NCI-H1092 (cell line): ENCODE measurements at places on chromosomes 5 and 9.

- no peak for DNase-seq
Measured at GRCh38 chr9:37938121-37938891, 34.4 kb upstream of the SLC25A51 start.

GRCh38 chr9:133158695-133159094, 5.0 kb downstream of the GBGT1 start:
- DNase-seq: no peak

GRCh38 chr5:135505973-135506372, 29.8 kb downstream of the NEUROG1 start:
- no peak for DNase-seq

DNA sequence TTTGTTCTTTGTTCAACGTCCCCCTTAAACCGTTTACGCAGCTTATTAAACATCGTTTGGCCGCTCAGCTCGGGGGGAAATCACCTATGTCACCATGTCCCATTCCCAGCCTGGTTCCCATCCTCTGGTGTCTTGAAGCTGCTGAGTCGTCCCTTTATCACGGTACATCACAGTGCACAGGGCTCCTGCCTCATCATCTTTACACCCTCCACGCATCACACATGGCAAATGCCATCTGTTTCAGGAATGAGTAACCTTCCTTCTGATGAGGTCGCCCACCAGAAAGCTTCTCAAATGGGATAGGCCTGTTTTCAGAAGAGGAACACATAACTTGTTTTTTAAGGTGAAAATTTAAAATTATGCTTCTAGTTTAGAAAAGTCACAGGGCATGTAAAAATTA, 7.9 kb upstream of the LHX6 start:
- DNase-seq: no peak

DNA sequence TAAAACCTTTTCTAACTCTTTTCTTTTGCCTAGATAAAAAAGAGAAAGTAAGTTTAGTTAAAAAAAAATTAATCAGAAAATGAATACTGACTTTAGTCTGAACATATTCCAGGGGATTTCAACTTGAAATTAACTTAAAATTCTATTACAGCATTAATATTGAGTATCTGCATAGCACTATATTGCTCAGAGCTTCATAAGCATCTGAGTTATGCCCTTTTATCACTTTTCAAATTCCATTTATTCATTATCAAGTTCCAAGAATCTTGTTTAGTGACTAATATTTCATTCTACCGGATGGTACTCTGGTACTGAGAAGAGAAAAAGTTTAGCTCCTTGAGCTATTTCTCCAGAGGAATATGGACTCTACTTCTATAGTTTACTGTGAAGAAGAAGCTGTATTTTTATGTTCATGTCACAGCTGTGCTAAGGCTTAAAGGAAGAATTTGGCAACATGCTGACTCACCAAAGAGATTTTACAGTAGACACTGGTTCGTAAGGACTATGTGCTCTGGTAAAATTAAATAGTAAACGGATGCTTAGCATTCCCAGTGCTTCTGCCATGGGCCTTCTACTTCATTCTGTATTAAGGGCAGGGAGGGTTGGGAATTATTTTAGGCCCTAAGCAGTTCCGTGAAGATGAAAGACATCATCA, 285.2 kb upstream of the SEMA6A start:
- no peak for DNase-seq

- DNase-seq: no peak
Measured at GRCh38 chr9:89888677-89889076, 283.9 kb downstream of the GADD45G start.

DNA sequence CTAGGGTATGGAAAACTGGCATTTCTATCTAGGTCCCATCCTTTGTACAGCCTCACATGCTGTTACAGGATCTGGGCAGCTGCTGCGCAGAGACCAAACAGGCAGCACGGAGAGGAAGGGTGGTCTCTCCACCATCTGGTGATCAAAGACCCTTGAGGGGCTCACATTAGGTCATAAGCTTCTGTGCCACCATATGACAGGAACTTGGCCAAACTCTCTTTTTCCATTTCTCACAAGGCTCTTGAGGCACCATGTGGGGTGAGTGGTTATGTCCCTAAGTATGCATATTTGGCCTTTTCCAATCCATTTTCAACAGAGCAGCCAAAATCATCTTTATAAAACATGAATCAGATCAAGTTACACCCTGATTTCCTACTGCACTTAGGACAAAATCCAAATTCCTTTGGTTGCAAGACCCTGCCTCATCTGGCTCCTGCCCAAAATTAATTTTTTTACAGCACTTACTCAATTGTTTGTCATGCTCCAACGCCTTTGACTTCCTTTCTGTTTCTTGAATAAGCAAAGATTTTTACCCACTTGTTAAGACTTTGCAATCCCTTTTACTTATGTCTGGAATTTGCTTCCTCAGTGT, 730.0 kb downstream of the MAT2B start:
- DNase-seq: no peak

- no peak for DNase-seq
Measured at GRCh38 chr5:62256161-62257019, 49.6 kb upstream of the KIF2A start.

DNA sequence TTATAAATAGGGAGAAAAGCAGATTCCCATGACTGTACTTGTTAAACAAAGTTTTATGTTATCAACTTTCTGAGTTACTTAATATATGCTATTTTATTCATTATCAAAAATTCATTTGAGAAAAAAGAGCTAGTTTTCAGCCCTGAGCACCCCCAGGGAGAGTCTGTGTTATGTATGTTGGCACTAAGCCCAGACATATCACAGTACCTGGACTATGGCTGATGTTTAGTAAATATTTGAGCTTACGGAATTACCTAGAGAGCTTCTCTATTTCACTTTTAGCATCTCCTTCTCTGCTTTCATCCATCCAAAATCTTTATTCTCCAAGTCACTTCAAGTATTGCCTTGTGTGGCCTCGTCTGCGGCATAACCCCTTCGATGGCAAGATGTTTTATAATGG, 225.9 kb upstream of the PCSK5 start:
- DNase-seq: peak; percentile 56

DNA sequence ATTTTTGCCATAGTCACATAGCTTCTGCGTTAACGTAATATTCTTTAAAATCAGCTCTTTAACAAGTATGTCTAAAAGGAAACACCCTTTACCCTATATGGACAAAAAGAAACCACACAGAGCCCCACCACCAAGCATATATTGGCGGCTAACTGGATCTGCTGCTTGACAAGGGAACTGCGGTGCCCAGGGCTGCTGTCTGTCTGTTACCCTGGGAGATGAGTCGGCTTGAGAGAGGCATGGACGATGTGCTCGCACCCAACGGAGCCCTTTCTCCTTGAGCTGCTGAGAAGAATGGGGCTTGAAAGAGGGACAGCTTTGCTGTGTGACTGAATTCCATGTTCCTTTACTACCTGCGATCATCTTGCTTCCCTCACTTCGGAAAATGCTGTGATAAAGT, 158.6 kb upstream of the SHB start:
- peak; percentile 33 for DNase-seq

- DNase-seq: no peak
Measured at GRCh38 chr5:462051-462481, 19.1 kb downstream of the EXOC3 start.

DNA sequence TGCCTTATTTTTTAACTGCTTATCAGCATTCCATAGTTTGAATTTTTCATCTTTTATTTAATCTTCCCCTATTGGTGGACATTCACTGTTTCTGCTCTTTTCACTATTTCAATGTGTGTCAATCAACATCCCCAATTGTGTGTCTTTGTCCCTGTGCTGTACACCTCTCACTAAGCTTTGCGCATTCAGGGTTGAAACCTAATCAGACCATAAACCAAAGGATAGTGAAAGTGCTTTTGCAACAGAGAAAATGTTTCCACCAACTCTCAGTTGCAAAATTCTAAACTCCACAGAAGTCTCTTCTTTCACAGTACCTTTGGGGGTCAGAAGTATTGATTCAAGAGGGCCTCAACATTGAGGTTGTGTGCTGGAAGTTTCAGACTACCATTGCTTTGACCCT, 127.1 kb upstream of the SAP30L start:
- DNase-seq: no peak

GRCh38 chr9:86605303-86605702, 251.1 kb upstream of the TUT7 start:
- no peak for DNase-seq

DNA sequence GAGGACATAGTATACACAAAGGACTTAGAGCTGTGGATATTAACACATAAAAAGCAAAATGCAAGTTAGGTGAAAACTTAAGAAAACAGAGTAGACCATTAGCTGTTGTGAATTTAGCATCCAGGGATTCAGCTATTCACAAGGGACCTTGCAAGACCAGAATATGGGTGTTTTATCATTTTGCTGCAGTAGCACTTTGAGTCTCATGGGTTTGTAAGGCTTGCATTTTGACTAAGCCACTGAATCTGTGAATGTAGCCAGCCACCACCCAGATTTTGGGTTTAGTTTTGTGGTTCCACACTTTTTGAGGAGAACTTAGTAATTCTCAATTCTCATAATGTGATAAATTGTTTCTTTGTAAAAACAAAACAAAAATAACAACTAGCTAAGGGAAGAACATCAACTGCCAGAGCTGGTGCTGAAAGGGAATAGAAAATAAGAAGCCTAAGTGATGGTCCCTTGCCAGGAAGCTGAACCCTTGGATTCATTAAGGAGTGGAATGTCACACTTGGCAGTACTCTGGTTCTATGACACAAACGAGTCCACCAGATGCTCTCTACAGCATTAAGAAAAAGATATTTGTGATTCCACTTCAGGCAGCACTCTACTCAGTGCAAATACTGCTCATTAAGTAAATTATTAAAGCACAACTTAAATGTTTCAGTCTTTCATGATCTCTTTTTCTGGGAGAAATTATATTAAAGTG, 557.4 kb upstream of the ZNF462 start:
- no peak for DNase-seq

GRCh38 chr9:112135706-112136105, 39.4 kb downstream of the SUSD1 start:
- DNase-seq: no peak

DNA sequence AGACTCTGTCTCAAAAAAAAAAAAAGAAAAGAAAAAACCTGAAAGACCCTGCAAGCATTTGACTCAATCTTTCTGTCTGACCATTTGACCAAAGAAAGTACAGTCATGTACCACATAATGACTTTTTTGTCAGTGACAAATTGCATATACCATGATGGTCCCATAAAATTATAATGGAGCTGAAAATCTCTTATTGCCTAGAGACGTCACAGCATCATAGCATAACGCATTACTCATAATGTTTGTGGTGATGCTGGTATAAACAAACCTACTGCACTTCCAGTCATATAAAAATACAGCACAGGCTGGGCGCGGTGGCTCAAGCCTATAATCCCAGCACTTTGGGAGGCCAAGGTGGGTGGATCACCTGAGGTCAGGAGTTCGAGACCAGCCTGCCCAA, 10.5 kb downstream of the ECM2 start:
- DNase-seq: no peak

DNA sequence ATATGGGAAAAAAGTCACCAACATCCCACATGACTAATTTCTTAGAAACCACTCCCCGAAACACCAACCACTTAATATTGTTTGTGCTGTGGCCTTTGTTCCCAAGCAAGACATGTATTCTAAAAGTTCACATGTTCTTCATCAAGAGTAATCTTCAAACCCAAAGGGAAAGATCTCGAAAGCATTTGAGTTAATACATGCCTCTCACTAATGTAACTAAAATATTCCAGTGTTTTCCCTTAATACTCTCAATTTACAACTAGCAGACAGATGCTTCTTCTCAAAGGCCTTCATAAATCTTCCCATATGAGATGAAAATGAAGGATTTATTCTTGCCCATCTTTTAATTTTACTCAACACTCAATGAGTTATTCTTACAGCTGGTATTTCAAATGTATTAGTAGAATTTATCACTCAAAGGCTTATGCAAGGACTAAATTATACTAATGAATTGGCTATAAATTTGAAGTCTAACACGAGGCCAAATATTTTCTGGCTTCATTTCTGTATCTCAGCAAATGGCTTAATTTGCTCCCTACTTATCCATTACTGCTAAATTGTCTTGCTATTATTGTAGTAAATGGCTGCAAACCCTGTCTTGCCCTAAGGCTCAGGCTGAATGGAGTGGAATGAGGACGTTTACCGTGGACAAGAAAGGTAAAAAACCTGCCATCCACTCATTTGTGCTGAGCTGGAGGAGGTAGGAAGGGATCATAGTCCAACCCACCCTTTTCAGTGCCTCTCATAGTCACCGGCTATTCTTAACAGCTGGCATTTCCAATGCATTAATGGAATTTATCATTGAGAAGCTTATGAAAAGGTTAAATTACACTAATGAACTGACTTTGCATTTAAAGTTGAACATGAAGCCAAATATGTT, 474.4 kb downstream of the RASEF start:
- no peak for DNase-seq

DNA sequence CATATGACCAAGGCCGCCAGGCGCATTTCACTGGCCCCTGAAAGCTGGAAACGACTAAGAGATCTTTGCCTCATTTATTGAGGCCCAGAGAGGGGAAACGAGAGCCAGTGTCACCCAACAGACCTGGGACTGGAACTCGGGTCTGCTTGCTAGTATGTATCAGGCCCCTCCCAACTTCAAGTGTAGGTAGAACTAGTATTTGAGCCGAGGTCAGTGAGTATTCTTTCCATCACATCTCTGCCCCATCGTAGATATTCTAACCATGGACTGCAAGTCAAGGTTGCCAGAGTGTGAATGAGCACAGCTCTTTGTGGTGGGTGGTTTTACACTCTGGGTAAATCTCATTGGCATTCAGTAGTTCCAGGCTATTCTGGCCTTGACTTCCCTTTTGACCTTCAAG, 42.2 kb downstream of the GPR107 start:
- DNase-seq: no peak

GRCh38 chr9:115249488-115249887, 131.5 kb upstream of the TNC start:
- no peak for DNase-seq

DNA sequence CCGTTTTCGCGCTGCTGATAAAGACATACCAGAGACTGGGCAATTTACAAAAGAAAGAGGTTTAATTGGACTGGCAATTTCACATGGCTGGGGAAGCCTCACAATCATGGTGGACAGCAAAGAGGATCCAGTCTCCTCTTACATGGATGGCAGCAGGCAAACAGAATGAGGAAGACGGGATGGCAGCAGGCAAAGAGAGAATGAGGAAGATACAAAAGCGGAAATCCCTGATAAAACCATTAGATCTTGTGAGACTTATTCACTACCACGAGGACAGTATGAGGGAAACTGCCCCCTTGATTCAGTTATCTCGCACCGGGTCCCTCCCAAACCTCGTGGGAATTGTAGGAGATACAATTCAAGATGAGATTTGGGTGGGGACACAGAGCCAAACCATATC, 95.0 kb downstream of the OSTF1 start:
- no peak for DNase-seq

- DNase-seq: no peak
Measured at GRCh38 chr9:76764138-76764537, at the start of gene PCA3. Gene PCA3, plus strand, starts transcription at chr9:76764438.
